DMS79 treated with DMSO at 0.1 percent for 48 hours (cell line): ENCODE measurements at places on chromosomes 2 and 18.

DNA sequence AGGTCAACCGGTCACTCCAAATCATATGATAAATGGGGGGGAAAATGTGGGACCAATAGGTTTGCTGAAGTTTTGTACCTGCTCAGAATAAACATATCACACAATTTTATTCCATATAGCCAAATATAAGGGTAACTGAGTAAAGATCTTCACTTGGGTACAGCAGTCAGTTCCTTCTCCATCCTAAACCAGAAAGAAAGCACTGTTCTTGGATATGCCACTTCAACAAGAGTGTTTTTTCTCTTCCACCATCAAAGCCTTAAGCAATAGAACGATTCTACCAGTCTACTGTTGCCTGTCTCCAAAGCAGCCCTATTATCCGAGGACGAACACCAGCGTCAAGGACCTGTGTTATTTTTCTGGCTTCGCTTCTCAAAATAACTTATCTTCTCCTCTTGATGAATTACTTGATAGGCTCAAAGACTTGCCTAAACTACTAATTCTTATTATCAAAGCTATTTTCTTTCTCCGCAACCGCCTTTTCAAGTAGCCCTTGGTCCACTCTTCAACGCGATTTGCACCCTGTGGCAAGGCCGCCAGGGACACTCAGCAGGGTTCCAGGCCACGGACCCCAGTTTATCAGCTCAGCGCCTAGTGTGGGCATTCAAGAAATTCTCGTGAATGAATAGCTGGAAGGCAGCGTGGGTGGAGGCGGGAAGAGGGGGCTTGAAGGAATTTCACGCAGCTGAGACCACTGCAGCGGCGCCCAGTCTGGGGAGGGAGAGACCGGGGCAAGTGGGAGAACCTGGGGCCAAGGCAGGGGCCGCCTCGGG, 646 bp downstream of the ALS2 start:
- DNase-seq: peak; percentile 26

- no peak for DNase-seq
Observed at GRCh38 chr2:45721150-45721549, 69.7 kb downstream of the PRKCE start.

DNA sequence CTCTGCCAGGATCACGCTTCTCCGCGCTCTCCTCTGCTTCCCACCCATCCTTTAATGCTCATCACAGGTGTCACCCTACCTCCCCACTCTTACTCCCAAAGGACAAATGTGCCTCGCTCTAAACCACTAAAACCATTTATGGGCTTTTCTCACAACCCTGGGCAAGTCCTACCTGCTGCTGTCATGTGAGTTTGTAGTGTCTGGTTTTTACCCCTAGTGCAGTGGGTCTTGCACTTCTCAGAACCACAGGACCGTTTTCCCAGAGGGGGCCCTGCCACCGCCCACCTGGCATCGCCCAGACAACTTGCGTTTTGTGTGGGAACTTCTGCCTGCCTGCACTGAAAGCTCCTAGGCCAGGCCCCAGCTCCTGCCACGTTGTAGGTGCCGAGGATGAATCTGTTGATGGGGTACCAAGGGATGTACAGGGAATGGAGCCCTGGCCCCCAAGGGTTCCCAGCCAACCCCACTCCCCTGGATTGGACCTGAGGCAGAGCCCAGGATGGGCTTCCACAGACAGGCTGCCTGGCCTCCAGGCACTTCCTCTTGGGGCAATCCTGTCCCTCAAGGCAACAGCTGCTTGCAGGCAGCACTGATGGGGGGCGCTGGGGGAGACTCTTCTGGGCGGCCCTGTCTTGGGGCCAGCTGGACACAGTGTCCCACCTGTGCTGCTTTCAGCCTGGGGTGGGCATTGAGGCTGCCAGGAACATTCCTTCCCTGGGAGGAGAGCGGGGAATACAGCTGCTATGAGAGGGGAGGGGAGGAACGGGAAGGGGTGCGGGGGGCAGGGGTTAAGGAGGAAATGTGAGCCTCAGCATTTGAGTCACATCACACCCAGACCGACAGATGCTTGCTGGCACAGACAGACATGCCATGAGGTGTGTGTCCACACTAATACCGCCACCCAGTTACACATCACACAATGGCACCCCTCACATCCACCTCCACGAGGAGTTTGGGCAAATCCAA, 176.3 kb downstream of the ZFP36L2 start:
- no peak for DNase-seq

DNA sequence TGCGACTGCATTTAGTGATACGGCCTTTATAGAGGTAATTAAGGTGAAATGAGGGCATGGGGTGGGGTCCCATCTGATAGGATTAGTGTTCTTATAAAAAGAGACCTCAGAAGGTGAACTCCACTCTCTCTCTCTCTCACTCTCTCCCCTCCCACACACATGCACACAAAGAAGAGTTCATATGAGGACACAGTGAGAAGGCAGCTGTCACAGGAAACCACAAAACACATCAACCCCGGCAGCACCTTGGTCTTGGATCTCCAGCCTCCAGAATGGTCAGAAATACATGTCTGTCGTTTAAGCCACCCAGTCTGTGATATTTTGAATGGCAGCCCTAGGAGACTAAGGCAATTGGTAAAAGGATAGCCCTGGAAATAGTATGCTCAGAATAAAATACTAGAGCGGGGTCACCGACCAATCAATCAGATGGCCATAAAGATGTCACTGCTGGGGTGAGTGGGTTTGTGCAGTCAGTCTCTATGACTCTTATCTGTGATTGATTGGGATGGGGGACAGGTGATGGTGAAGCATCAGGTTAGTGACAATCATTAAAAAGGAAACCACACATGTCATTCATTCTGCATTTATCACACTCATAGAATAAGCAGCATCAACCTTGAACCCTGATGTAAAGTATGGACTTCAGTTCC, 118.9 kb upstream of the POU3F3 start:
- no peak for DNase-seq

GRCh38 chr18:57220480-57220879, 73.6 kb downstream of the BOD1L2 start:
- no peak for DNase-seq
